Adrenal gland (tissue), 19 donors: ENCODE measurements at places on chromosomes 16 and 17. TPM values are rescaled to one million over a fixed set of nuclear protein-coding genes. Genes with fewer than 3 reads are reported as not detected.

GRCh38 chr17:48815311-48815710 is 1.7 kb downstream of the TTLL6 start:
- H3K27me3 ChIP-seq: no peaks in the 10 kb centered on the region
- H3K4me1 ChIP-seq: peaks cover 6% of the 10 kb centered on the region
- DNase-seq: no peak

DNA sequence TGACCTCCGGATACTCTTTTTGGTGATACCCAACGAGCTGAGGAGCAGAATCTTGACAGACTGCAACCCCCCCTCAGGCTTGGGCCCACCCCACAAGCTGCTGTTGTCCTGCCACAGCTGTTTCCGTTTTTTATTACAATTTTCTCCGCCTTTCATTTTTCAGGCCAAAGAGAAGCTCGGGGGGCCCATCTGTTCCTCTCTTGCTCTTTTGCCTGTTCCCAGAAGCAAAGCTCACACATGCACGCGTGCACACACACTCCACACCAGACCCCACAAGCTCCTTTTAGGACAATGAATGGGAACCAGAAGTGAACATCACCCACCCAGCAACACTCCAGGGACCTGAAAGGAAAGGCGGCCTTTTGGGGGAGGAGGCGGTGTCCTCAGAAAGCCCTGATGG is 16.3 kb downstream of the SOX9 start:
- peaks cover 16% of the 10 kb centered on the region for H3K4me1 ChIP-seq
- H3K36me3 ChIP-seq: no peaks in the 10 kb centered on the region
- no peak overlapping the region for H3K4me3 ChIP-seq
- no peaks in the 10 kb centered on the region for H3K27me3 ChIP-seq

GRCh38 chr17:36593656-36594316 is 2.1 kb downstream of the DHRS11 start:
- peaks cover 16% of the 10 kb centered on the region for H3K4me1 ChIP-seq
- H3K27ac ChIP-seq: no peak overlapping the region
- DNase-seq: no peak
- H3K27me3 ChIP-seq: no peaks in the 10 kb centered on the region

DNA sequence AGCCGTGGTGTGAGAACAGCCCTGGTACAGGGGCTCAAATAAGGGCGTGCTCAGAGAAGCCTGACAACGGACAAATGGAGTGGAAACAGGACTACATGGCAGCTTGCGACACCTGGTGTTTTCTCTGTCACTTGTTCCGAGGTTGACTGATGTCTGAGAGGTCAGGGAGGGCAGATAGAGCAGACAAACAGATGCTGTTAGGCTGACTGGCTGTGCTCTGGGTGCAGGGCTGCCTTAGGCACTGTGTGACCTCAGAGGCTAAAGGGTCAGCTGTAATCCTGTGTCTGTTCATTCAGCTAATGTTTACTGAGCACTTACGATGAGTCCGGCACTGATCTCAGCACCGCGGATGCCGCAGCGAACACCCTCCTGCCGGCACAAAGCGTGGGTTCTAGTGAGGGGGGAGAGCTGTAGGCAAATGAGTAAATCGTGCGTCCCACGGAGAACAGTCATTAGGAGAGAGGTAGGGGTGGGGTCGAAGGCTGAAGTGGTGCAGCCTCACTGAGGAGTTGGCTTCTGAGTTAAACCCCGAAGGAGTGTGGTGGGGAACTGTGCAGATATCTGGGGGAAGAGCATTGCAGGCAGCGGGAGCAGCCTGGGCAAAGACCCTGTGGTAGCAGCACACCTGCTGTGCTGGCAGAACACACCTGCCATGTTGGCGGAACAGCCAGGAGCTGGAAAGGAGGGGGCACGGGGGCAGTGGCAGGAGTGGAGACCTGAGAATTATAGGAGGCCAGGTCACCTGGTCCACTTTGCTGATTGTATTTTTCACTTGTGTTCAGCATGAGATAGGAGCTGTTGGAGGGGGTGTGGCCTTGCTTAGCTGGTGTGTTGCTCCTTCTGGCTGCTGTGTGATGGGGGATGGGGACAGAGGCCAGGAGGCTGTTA is 35.0 kb downstream of the GPT2 start:
- H3K4me1 ChIP-seq: peaks cover 6% of the 10 kb centered on the region
- H3K27me3 ChIP-seq: no peaks in the 10 kb centered on the region
- no peak overlapping the region for H3K27ac ChIP-seq
- H3K36me3 ChIP-seq: no peaks in the 10 kb centered on the region
- H3K4me3 ChIP-seq: no peak overlapping the region
- DNase-seq: peak; percentile 58

GRCh38 chr16:50941681-50942080 is 199.8 kb downstream of the CYLD start:
- H3K4me3 ChIP-seq: no peak overlapping the region
- no peaks in the 10 kb centered on the region for H3K36me3 ChIP-seq
- H3K27me3 ChIP-seq: no peaks in the 10 kb centered on the region
- no peak overlapping the region for H3K27ac ChIP-seq

DNA sequence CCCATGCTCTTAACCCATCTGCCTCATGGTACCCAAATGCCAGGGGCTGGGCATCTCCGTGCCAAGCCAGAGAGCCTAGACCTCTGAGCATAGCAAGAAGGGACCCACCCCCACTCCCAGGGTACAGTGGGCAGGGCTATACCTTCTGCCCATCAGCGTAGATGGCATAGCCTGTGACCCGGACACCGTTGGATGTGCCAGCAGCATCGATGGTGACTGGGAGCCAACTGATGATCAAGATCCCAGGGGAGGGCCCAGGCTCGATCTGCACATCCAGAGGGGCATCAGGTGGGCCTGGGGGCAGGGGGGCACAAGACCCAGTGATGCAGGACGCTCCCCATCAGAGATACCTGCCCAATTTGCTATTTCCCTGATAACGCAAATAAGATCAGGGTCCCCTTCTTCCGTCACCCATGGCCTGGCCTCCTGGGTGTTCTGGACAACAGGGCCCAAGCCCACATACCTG is 17.1 kb downstream of the TSPOAP1 start:
- no peaks in the 10 kb centered on the region for H3K4me1 ChIP-seq
- no peak overlapping the region for H3K4me3 ChIP-seq
- H3K27ac ChIP-seq: no peak overlapping the region
- no peak for DNase-seq
- H3K27me3 ChIP-seq: no peaks in the 10 kb centered on the region

DNA sequence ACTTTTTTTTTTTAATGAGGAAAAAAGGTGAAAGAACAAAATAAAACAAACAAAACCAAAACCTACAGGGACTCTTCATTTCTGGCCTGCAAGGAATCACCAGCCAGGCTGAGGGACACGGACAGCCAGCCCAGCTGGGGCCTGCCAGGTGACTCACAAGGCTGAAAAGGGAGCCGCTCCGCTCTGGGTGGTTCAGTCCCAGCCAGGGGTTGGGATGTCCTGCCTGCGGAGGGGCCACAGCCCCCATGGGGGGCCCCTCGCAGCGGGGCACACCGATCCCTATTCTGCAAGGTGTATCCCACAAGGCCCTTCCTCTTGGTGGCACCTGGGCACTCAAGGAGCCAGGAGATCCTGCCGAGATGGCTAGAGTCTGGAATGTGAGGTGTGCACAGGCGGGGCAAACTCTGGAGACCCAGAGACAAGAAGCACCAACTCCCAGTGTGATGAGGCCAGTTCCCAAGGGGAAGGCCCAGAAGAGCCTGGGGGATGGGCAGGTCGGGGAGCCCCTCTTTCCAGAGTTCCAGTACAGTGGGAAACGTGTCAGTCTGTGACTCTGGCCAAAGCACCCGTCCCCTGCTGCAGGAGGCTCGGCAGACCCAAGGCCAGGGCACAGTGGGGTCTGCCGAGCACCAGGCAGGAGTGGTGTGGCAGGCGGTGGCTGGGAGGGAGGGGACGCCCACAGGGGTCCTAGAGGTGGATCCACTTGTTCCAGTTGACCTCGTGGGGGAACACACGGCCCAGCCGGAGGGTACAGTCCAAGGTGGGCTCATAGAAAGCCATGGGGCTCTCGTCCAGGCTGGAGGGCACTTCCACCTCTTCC is 58.9 kb downstream of the IL21R start:
- H3K4me1 ChIP-seq: peaks cover 8% of the 10 kb centered on the region
- no peaks in the 10 kb centered on the region for H3K27me3 ChIP-seq
- no peaks in the 10 kb centered on the region for H3K36me3 ChIP-seq
- no peak overlapping the region for H3K4me3 ChIP-seq
- peak; percentile 64 for DNase-seq

The MMP28 gene
- total RNA-seq: 11.1 TPM

The CDRT15L2 gene
- not detected for total RNA-seq

The HSD11B2 gene
- 4.3 TPM for total RNA-seq

The PRSS33 gene
- total RNA-seq: not detected

The CYGB gene
- 15.3 TPM for total RNA-seq

The HSPB9 gene
- total RNA-seq: not detected

The RCVRN gene
- not detected for total RNA-seq
